ENCODE measurements at places on chromosomes 12 and 14.

DNA sequence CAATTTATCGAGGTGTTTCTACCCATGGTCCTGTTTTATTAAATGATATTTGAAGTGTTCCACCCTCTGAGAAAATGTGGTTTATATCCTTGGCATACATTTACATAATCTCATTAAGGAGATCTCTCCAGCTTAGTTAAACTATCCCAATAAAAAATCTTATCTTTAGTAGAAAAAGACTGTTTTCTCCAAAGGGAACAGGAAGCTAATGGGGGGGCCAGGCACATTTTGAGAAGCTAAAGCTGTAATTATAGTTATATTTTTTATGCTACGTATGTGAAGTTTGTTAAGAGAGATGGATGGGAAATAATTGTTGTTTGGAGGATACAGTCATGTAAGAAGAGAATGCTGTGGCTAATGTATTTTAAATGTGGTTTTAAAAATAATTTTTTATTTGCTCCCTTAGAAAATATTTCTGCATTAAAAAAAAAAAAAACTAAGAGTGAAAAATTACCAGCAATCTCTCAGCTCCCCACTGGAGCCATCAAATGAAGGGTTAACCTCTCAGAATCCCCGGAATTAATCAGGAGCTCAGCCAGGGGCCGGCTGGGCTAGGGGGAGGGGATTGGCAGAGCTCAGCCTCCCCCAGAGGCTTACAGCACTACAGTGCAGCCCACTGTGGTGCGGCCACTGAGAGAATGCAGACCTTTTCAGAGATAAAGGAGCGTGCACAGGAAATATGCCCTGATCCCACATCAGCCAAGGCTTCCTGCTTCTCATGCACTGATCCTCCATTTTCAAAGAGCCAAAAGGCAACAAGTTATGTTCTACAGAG, 185.8 kb downstream of the EGLN3 start:
- DNase-seq = no peak

DNA sequence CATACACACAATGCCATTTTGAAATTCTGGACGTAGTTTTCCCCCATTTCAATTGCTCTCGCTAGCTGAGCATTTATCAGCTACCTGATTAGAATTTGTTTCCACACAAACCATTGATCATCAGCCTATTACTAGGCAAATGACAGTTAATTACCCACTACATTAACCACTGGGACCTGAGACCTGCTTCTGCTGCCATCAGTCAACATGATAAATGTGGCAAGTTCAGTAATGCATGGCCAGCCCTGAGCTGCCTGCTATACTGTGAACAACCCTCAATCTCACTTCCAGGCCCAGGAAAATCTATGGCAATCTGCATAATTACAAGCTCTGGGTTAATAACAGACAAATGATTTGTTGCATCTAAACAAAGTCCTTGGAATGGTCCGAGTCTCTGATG, 43.5 kb downstream of the LMO3 start:
- DNase-seq = no peak

- no peak for DNase-seq
Observed at GRCh38 chr12:66137937-66138336, 7.4 kb upstream of the LLPH start.

DNA sequence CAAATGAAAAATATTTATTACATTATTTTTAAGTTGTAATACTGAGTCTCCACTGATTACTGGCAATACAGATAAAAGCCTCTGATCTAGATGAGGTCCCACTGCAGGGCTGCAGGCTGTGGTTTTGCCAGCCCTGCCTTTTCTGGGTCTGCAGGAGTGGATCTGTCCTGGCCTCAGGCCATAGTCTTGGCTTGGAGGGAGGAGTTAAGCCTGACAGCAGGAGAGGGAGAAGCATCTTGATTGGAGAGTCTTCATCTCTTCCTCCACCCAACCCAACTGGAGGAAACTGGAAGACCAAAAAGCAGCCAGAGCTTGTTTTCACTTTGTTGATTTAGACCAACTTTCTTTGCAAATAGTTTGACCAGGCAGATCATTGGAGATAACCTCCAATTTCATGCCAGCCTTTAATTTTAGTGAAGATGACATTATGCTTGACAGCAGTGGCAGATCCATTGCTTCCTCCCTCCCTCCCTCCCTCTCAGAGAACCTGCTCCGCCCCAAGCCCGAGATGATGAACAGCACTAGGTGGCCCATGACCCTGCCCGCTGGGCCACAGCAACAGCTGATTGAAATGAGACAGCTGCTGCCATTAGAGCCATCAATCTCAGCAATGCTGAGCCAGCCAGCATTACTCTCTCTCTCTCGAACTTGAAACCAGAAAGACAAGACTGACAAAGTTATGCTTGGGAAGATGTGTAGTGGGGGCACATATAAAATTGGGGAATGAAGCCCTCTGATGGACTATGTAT, 222.4 kb downstream of the GLT1D1 start:
- DNase-seq = no peak

DNA sequence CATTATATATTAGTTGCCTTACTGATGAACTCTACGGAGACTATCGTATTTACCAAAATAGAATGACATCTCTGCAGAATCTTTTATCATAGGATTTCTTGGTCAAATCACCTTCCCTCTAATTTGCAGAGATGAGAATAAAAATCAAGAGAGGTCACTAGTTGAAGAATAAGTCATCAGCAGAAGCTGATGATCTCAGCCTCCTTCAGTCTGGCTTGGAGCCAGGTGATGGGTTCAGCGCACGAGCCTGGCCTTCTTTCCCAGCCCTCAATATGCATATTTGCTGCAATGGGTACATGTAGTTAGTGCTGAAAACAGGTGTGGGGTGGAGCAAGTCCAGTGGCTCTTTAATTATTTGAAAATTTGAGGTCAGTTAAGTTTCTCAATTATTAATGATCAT, 19.2 kb upstream of the EMP1 start:
- no peak for DNase-seq

GRCh38 chr12:95102916-95103671, 29.7 kb upstream of the NR2C1 start:
- DNase-seq = no peak

GRCh38 chr14:73613046-73613383, 698 bp downstream of the ACOT6 start:
- no peak for DNase-seq
